ENCODE measurements at places on chromosomes 4 and X.

- DNase-seq: peak; percentile 43
Measured at GRCh38 chrX:21004835-21005234, 369.4 kb upstream of the CNKSR2 start.

- no peak for DNase-seq
Measured at GRCh38 chr4:181701214-181701613, 542.0 kb upstream of the TENM3 start.

DNA sequence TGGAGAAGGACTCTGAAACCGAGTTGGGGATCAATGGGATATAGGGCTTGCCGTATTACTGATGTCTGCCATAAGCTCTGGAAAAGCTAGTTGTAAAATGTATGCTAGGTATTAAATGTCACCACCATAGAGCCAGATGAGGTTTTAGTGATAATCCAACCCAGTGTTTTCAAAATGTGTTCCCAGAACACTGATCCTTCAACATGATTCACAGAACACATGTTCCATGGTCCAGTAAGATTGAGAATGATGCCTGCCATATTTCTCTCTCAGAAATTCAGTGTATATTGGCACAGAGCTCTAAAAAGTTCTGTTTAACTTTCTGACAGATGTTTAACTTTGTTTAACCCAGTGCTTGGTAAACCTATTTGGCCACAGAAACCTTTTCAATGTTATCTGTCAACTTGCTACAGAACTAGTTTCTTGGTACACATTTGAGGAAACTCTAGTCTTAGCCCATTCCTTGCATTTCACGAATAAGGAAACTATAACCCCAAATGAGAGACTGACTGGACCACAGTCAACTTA, 160.2 kb downstream of the PALLD start:
- DNase-seq: no peak

DNA sequence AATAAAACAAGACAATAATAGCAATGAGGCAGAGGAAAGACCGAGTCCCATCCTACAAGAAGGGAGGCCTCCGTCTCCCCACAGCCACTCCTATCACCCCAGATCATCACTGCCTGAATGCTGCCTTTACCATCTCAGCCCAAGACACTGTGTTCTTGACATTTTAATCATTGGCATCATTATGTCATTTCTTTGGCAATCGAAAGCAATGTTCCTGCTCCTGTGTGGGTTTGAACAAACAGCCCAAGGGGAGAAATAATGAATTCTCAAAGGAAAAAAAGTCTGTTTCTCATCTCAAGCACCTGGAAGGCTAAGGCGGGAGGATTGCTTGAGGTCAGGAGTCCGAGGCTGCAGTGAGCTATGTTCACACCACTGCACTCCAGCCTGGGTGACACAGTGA, 73.0 kb upstream of the ACSL1 start:
- no peak for DNase-seq

DNA sequence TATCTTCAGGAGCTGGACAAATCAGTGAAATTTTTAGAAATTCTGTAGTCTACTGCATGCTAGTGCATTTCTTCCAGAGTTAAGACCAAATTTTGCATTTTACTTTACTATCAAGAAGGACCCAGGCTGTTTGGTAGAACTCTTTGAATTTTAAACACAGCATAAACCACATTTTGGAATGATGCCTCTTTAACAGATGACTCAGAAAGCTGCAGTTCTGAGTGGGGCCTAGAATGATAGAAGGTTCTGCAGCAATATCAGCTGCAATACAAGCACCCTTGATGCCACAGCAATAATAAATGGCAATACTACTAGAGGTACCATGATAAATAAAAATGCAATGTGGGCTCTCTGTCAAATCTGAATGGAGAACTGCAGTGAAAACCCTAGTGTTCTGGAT, 198.7 kb downstream of the TMA16 start:
- peak; percentile 57 for DNase-seq

DNA sequence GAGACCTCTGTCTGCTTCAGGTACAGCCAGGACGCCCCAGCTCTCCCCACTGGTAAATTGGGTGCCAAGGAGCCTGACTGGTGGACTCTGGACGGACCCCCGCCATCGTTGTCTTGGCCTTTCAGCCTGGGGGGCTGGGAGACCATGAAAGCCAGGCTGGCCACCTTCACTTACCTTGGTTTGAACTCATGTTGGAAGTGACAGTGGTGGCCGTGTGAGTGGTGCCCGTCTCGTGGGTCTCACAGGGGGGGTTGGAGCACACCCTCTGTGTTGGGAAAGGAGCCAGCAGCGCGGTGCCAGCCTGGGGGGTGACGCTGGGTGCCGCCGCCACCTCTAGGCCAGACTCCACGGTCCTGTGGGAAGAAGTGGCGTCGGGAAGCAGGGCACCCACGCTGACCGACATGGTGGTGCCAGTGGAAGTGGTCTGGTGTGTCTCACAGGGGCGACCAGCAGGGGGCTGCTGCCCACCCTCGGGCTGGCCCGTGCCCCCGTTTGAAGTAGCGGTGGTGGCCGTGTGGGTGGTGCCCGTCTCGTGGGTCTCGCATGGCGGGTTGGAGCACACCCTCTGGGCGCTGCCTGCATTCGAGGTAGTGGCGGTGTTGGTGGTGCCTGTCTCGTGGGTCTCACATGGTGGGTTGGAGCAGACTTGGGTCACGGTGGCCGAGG, 9.6 kb upstream of the RENBP start:
- no peak for DNase-seq

GRCh38 chr4:1683261-1683735, 815 bp downstream of the FAM53A start:
- peak; percentile 85 for DNase-seq

DNA sequence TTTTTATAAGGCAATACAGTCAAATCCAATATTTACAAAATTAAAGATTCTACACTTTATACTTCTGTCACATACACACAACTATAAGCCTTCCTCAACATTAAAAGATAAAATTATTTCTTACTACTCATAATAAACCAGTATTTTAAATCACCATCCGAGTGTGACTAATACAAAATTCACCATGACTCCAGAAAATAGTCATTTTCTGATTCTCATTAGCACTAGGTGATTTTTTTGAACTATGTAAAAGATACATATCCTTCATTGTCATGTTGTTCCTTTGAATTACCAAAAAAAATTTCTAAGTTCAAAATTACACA, 646 bp upstream of the SLC7A11 start:
- peak; percentile 49 for DNase-seq

DNA sequence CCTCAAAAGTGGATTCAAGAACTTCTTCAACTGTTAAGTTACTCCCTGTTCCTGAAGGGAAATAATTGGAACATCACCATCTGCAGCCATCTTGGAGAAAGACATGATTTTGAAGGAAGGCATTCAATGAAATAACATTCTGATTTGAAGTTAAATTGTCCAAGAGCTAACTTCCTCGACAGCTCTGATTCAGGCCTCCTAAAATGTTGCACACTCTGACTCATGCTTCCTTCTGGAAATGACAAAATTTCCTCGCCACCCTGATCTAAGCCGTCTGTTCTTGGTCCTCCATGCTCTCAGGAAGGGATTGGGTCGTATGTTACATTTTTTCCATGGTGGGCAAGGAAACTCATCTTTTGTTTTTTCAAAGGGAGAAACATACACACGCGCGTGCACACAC, 496.9 kb upstream of the DIPK2B start:
- DNase-seq: peak; percentile 91

GRCh38 chrX:148588649-148589310, 88.4 kb downstream of the AFF2 start:
- no peak for DNase-seq

GRCh38 chr4:80740375-80740774, 290.1 kb upstream of the BMP3 start:
- DNase-seq: no peak

DNA sequence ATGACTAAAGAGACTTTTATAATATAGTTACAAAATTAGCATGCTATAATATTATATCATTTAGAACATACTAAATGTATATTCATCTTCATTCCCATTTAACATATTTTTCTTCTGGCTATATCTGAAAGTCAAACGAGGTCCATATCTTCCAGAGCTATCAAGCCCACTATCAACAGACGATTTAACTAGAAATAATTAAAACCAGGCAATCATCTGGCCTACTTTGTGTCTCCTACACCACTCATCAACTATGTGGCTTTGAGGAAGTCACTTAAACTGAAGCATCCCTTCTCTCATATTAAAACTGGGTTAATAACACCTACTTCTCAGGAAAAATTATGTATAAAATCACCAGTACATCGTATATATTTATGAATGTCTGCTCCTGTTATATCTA, 1330.5 kb upstream of the PABPC4L start:
- DNase-seq: no peak

DNA sequence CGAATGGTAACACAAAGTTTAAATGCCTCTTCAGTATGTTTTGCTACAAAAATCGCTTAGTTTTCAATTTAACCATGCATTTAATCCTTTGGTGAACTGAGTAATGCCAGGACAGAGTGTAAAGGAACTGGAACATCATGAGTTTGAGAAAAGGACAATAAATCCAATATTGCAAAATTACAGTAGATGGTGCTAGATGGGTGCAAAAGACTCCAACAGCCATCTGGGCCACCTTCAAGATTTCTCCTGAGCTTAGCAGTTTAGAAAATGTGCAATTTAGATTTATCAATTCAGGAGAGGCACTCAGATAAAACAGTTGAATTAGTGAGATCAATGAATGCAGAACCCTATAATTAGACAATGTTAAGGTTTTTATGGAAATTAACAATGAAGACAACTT, 33.2 kb upstream of the MID1IP1 start:
- peak; percentile 35 for DNase-seq

Data from ELR (cell line).